ENCODE measurements at places on chromosomes 1 and 21.
A peak's percentile ranks its signal among the peaks of the same experiment; 100 is the strongest.

DNA sequence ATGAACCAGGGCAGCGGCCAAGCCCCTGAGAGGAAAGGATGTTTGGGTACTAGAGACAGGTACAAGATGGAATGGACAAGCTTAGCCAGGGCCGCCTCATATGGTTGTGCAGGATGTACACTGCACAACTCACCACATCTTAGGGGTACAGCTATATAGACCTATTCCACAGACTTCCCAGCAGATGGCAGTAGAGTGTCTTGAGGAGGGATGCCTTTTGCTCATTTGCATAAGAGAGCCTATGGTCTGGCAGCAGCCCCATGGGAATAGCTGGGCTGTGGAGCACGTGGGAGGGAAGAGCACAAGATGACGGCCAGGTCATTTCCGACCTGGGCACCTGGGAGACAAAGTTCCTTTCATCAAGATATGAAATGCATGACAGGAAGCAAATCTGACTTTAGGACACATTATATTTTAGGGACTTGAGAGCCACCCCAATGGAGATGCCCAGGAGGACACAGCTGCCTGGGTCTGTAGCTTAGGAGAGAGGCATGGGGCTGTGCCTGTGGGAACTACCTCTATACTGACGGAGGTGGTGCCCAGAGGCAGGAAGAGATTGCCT lies 215.5 kb downstream of the KCNJ6 start:
- DNase-seq, result no peak
- H3K27me3 ChIP-seq, result peaks cover 7% of the 10 kb centered on the region
- H3K27ac ChIP-seq, result no peak overlapping the region
- H3K4me3 ChIP-seq, result no peak overlapping the region
- H3K36me3 ChIP-seq, result no peaks in the 10 kb centered on the region
- H3K4me1 ChIP-seq, result no peaks in the 10 kb centered on the region

DNA sequence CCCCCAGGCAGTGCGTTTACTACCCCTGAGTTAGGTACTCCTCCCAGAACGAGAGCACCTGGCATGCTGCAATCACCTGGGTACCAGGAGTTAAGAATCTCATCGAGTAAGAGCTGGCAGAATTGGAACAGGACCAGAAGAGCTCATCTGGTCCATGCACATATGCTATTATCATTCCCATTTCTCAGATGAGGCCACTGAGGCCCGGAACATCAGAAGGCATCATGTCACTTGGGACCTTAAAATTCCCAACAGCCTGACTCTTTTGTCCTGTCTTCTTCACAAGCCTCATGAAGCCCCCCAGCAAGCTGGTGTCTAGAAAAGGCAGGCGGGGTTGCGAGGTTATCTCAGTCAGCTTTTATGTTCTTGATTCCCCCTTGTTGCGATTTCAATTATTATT lies 13.9 kb upstream of the IFFO2 start:
- H3K4me3 ChIP-seq, result no peak overlapping the region
- peaks cover 5% of the 10 kb centered on the region for H3K4me1 ChIP-seq
- peaks cover 19% of the 10 kb centered on the region for H3K27me3 ChIP-seq
- no peaks in the 10 kb centered on the region for H3K36me3 ChIP-seq
- DNase-seq, result no peak

GRCh38 chr1:228091084-228091483 lies 8.6 kb downstream of the ARF1 start:
- H3K36me3 ChIP-seq, result peaks cover 28% of the 10 kb centered on the region
- no peak for DNase-seq
- H3K4me3 ChIP-seq, result no peak overlapping the region
- no peaks in the 10 kb centered on the region for H3K27me3 ChIP-seq

GRCh38 chr1:38000529-38001455 lies 4.5 kb downstream of the FHL3 start:
- H3K4me1 ChIP-seq, result peaks cover 33% of the 10 kb centered on the region
- H3K4me3 ChIP-seq, result peak overlapping the region; percentile 68
- no peaks in the 10 kb centered on the region for H3K36me3 ChIP-seq
- H3K27ac ChIP-seq, result peak overlapping the region; percentile 89
- no peak for DNase-seq

- H3K4me1 ChIP-seq, result no peaks in the 10 kb centered on the region
- H3K27me3 ChIP-seq, result no peaks in the 10 kb centered on the region
- peaks cover 22% of the 10 kb centered on the region for H3K36me3 ChIP-seq
These were observed 12.9 kb upstream of the CTSK start for GRCh38 chr1:150820730-150821512.

DNA sequence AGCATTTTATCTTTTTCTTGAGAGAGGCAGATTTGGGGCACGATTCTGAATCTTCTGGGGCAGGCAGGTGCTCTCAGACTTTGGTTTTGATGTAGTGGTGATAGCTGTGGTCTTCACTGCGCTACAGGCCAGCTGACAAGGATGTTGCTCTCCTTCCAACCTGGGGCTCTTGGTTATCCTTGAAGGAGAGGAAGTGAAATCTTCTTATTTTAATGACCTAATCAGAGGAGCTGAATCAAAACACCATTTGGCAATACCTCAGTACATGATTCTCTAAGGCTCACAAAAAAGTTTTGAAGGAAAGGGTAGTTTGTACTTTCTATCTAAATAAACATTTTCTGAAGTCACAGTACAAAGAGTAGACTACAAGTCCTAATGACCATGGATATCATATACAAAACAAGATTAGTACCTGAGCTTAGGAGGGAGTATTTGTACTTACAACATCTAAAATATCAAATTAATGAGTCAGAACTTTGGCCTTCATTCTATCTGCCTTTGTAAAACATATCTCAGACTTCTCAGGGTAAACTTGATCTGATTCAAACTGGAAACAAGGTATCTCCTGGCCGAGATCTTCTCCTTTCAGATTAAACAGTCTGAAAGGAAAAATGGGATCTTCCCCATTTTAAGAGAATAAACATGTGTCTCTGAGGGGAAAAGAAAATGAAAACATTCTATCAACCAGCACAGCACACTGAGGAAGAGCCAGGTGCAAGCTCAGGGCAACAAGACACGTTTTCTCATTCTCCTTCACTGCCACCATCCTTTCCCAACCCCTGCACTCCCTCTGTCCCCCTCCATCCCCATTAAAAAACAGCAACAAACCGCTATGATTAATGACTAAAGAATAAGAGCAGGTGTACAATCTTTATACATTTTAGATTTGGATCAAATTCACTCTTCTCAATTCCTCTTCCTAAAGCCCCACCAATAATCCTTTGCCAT lies 69.2 kb downstream of the SH3GLB1 start:
- H3K36me3 ChIP-seq, result no peaks in the 10 kb centered on the region
- peak overlapping the region; percentile 44 for H3K4me3 ChIP-seq
- peaks cover 21% of the 10 kb centered on the region for H3K27me3 ChIP-seq
- DNase-seq, result no peak
- H3K27ac ChIP-seq, result peak overlapping the region; percentile 33

DNA sequence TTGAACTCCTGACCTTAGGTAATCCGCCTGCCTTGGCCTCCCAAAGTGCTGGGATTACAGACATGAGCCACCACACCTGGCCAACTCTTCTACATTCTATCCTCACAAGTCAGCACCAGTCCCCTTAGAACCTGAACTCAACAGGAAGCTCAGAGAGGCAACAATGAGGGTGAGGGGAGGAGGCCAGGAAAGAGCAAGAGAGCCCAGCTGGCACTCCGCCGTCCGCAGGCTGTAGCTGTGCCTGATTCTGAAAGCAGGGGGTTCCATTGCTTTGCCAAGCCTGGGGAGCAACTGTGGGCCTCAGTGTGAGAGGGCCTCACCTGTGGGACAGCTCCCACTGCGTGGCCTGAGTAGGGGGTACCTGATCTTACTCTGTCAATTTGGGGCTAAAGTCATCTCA lies 18.7 kb downstream of the STK40 start:
- no peak overlapping the region for H3K27ac ChIP-seq
- no peak overlapping the region for H3K4me3 ChIP-seq
- peaks cover 22% of the 10 kb centered on the region for H3K4me1 ChIP-seq

DNA sequence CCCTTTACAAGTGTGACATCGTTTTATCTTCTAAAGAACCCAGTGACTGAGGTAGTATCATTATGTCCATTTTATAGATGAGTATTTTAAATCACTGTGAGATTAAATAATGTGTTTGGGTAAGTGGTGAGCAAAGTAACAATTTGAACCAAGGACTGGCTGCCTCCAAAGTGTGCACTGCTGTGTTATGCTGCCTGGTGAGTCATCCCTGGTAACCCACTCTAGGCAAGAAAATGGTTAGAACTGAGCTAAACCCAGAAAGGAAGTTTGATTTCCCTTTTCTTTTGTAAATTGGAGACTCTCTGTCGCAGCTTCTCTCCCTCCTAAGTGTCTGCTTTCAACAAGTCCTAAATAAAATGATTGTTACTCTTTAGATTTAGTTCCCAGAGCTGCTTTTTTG lies 342.8 kb upstream of the KAZN start:
- peaks cover 20% of the 10 kb centered on the region for H3K27me3 ChIP-seq
- DNase-seq, result no peak
- H3K36me3 ChIP-seq, result no peaks in the 10 kb centered on the region
- no peak overlapping the region for H3K4me3 ChIP-seq

DNA sequence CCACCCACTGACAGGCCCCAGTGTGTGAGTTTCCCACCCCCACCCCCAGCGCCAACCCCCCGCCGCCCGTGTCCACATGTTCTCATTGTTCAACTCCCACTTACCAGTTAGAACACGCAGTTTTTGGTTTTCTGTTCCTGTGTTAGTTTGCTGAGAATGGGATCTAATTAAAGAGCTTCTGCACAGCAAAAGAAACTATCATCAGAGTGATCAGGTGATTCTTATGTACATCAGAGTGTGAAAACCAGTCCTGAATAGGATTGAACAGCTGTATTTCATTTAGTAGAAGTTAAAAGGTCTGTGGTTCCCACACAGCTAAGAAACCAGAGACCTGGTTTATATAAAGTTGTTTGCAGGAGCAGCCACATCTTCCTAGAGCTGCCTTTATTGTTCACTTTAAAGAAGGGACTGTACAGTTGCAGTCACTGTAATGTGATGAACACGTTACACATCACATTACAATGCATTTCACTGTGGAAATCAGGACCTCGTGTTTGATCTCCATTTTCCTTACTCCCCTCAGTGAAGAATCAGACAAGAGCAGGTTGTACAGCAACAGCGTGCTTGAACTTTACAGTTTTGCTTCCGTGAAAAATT lies 1.2 kb downstream of the GBP6 start:
- no peak overlapping the region for H3K4me3 ChIP-seq

DNA sequence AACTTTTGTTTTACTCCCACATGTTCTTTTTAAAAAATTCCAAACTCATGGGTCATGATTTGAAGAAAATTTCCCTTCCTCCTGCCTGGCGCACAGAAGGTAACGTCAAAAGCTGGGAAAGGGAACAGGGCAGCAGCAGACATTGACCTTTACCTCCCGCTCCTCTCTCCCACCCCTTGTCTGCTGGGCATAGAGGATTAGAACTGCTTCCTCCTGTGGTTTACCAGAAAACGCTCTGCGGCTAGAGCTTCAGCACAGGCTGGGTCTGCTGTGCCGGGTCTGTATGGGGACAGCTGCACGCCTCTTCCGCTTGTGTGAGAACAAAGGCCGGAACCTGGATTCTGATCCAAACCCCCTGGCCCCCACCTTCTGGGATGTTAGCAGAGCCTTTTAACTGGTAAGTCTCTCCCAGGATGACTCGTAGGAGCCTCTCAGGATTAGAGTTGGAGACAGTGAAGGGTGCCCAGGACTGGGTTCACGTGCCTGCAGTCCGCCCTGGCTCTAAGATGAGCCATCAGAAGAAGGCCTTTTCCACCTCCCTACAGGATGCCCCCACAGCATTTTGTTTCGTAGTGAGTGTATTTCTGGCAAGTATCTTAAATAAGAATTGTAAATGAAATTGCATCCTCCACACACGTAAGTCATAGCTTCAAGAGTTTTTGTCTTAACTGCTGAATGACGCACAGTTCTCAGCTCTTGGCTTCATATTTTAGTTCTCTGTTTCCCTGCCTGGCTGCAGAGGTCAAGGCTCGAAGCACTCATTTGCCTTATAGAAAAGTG lies 5.2 kb downstream of the H6PD start:
- H3K27ac ChIP-seq, result no peak overlapping the region
- H3K36me3 ChIP-seq, result peaks cover 9% of the 10 kb centered on the region
- DNase-seq, result no peak
- H3K4me3 ChIP-seq, result no peak overlapping the region
- H3K27me3 ChIP-seq, result no peaks in the 10 kb centered on the region

- H3K4me1 ChIP-seq, result no peaks in the 10 kb centered on the region
- H3K36me3 ChIP-seq, result no peaks in the 10 kb centered on the region
- no peak overlapping the region for H3K4me3 ChIP-seq
- DNase-seq, result no peak
These were observed 26.0 kb upstream of the UAP1 start for GRCh38 chr1:162535501-162535900.

DNA sequence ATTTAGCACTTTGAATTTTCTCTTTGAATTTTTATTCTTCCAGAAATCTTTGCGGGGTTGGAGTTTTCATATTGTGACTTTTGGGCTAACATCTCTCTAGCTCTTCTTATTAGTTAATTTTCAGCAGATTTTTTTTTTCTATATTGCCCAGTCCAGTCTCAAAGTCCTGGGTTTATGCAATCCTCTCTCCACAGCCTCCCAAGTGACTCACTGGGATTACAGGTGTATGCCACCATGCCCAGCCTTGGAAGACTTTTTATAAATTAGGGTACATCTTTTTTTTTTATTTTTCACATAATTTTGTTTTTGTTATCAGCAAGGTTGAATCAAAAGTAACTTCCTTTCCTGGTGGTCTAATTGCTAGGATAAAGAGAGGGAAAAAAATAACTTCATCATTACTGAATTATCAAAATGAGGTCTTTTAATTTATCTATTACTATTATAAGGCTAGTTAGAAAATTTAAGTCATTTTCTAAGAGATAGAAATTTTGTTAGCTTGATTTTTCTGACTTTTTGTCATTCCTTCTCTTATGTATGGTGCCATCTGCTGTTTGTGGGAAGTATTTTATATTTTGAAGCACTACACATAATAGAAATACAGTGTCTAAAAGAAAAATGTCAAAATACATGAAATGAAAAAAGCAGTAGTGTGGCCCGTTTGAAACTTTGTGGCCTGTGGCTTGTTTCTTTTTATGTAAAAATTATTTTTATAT lies 273.4 kb upstream of the CACYBP start:
- no peaks in the 10 kb centered on the region for H3K27me3 ChIP-seq
- no peak overlapping the region for H3K27ac ChIP-seq
- no peaks in the 10 kb centered on the region for H3K4me1 ChIP-seq
- no peak for DNase-seq

DNA sequence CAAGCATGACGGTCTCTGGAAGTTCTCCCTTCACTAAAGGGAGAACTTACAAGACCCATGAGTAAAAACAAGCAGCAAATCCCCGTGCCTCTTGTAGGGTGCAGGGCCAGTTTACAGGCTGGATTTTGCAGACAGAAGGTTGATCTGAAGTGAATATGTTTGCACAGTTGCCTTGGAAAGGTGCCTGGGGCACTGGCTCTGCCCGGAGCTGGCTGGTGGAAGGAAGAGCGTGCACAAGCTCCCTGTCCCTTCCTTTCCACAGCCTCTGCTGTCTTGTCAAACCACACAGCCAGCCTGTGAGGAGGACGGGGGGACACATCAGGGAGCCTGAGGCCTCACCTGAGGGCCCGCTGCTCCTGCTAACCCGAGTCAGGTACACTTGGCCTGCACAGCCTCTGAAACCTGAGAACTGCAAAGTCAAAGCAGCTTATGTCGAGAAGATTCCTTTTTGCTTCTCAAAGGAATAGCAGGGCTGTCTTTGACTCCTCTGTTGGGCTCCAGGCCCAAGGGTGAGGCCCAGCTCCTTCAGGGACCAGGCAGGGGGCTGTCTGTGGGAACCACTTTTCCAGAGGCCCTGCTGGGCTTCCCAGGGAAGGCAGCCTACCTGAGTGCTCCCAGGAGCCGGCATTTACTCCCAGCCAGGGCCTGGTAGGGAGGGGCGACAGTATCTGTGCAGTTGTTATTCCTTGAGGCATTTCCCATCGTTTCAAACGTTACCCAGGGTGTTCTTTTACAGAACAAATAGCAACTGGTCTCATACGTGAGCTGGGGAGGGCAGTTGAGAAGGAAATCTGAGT lies 251.5 kb downstream of the SIPA1L2 start:
- no peak overlapping the region for H3K27ac ChIP-seq
- H3K4me3 ChIP-seq, result no peak overlapping the region
- no peaks in the 10 kb centered on the region for H3K27me3 ChIP-seq
- DNase-seq, result no peak

Measured in type B pancreatic cell (in vitro differentiated cells).